ENCODE measurements at places on chromosomes 12 and 14. TPM values are rescaled to one million over a fixed set of nuclear protein-coding genes. Genes with fewer than 3 reads are reported as not detected.

VASH1 gene
- 1.2 TPM for total RNA-seq

DNA sequence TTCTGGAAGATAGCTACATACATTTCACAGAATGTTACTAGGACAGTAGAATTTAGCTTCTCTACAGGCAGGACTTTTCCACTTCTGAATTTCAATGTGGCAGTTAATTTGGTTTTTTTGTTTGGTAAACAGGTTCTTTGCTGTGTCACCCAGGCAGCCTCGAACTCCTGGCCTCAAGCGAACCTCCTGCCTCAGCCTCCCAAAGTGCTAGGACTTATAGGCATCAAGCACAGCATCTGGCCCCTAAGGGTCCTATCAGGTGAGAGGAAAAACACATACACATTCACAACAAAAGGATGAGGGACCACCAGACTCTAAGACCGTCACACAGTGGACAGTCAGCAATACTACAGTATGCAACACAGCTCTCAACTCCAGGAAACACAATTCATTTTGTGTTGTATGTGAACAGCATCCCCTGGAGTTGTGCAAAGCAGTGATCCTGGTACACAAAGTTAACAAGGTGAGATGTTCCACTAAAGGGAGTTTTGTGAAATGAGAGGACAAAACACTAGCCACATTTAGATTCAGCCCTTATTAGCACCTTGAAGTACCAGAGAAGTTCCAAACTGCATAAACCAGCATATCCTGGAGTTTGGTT, 6.9 kb downstream of the ATP2B1 start:
- no peak overlapping the region for H3K4me3 ChIP-seq
- H3K27me3 ChIP-seq = no peaks in the 10 kb centered on the region
- peaks cover 74% of the 10 kb centered on the region for H3K4me1 ChIP-seq
- H3K27ac ChIP-seq = no peak overlapping the region

- no peak overlapping the region for H3K27ac ChIP-seq
- no peaks in the 10 kb centered on the region for H3K36me3 ChIP-seq
- no peak overlapping the region for H3K4me3 ChIP-seq
- no peaks in the 10 kb centered on the region for H3K4me1 ChIP-seq
Measured at GRCh38 chr12:117774941-117775775, 193.6 kb downstream of the KSR2 start.

GRCh38 chr12:27464220-27464554, 17.7 kb downstream of the SMCO2 start:
- H3K4me3 ChIP-seq = no peak overlapping the region
- no peaks in the 10 kb centered on the region for H3K27me3 ChIP-seq
- H3K36me3 ChIP-seq = no peaks in the 10 kb centered on the region
- DNase-seq = no peak
- peaks cover 28% of the 10 kb centered on the region for H3K4me1 ChIP-seq
- H3K27ac ChIP-seq = no peak overlapping the region

- H3K36me3 ChIP-seq = peaks cover 18% of the 10 kb centered on the region
- H3K27ac ChIP-seq = peak overlapping the region; percentile 7
- H3K4me1 ChIP-seq = peaks cover 49% of the 10 kb centered on the region
Measured at GRCh38 chr12:110245369-110245772, 35.7 kb upstream of the ATP2A2 start.

- no peak overlapping the region for H3K27ac ChIP-seq
- DNase-seq = no peak
- H3K4me1 ChIP-seq = no peaks in the 10 kb centered on the region
- peaks cover 83% of the 10 kb centered on the region for H3K27me3 ChIP-seq
- no peak overlapping the region for H3K4me3 ChIP-seq
Measured at GRCh38 chr14:57981817-57982560, 116.1 kb upstream of the SLC35F4 start.

All from Calu3 (cell line).